ENCODE measurements at places on chromosomes 5 and 9.

GRCh38 chr9:89408628-89409101 is 89.2 kb downstream of the SEMA4D start:
- DNase-seq, result no peak

GRCh38 chr5:67679184-67679841 is 482.7 kb upstream of the CD180 start:
- peak; percentile 8 for DNase-seq

DNA sequence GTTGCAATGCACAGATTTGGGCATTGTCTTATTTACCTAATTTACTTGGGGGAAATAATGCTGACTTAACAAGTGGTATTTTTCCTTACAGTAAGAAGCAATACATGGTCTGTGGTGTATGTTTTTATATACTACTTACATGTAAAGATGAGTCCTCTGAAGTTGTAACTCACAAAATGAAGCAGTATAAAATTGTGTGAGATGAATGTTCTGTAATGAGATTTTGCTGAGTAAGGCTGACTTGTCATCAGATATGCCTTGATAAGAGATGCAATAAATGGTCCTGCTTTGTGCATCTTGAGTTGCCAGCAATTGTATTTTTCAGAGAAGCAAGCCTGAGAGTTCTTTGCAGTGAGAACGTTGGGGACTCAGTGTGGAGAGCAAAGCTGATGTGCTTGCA is 92.2 kb upstream of the GNAQ start:
- DNase-seq, result no peak

GRCh38 chr9:133274236-133275104 is 531 bp downstream of the ABO start:
- no peak for DNase-seq

DNA sequence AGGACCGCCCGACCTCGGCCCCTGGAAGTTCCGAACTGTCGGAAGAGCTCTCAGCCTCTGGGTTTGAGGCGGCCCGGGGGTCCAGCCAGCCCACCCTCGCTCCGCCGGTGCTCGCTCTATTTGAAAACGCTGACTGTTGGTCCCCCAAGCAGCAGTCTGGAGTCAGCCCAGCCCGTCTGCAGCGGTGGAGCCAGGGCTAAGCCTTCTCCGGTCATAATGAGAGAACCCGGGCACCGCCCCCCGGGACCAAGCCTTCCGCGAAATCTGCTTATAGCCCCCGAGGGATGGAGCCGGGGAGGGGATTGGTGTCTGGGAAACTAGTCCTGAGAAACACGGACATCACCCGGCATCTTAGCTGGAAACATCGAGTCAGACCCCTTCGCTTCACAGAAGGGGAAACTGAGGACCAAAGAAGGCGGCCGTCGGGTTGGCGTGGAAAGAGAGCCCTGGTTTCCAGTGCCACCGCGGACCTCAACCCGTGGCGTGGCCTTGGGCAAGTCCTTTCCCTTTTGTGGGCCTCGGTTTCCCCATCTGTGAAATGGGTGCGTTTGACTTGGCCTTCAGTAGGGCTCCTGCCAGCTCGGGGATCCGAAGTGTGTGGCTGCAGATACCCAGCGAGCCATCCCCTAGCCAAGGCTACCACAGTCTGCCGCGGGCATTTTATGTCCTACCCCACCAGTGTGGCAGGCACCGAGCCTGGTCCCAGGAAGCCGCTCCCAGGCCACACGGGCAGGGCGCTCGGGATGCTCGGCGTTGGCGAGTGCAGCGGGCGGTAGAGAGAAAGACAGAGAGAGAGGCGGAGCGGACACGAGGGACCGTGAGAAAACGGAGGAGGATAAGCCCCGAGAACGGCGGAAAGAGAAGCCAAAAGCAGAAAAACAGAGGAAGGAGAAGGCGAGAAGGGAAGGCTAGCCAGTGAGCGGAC is 857 bp downstream of the ADAM19 start:
- DNase-seq, result peak; percentile 31

- no peak for DNase-seq
Measured at GRCh38 chr5:129073111-129073510, 21.4 kb upstream of the ISOC1 start.

GRCh38 chr9:77714077-77714549 is 66.0 kb upstream of the GNA14 start:
- no peak for DNase-seq

GRCh38 chr9:97412626-97413385 is 910 bp downstream of the TDRD7 start:
- DNase-seq, result peak; percentile 47

DNA sequence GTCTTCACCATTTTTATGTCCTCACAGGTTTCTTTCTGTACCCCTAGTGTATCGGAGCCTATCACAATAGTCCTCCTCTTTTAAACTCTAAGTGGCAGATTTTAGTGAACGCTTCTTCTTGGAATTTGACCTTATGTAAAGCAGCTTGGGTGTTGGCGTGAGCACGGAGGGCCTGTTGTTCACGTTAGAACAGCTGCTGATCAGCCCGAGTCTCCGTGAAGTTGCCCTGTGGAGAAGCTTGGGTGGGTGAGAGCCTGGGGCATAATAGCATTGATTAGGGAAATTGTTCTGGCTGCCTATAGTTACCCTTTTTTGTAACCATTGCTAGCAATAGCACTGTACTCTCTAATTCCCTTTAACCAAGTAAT is 167.0 kb upstream of the OTULINL start:
- no peak for DNase-seq

GRCh38 chr5:141982626-141983025 is 13.7 kb downstream of the RNF14 start:
- DNase-seq, result no peak

DNA sequence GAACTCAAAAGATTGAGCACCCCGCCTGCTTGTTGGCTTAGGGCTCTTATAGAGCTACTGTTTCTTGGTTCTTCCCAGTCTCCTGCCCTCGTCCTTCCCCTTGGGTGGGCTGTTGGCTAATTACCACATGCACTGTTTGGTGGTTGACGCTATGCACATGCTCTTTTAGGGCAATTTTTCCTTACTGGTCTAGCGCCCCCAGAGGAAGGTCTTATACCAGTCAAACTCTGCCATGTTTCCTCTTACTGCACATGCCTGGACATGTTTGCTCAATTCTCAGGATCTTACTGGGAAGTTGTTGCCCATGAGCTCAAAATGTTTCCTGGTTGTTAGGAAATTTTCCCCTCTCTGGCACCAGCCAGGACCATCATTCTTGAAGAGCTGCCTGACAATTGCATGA is 101.9 kb downstream of the SLC28A3 start:
- peak; percentile 15 for DNase-seq

- DNase-seq, result no peak
Measured at GRCh38 chr5:175027390-175027789, 303.0 kb downstream of the MSX2 start.

DNA sequence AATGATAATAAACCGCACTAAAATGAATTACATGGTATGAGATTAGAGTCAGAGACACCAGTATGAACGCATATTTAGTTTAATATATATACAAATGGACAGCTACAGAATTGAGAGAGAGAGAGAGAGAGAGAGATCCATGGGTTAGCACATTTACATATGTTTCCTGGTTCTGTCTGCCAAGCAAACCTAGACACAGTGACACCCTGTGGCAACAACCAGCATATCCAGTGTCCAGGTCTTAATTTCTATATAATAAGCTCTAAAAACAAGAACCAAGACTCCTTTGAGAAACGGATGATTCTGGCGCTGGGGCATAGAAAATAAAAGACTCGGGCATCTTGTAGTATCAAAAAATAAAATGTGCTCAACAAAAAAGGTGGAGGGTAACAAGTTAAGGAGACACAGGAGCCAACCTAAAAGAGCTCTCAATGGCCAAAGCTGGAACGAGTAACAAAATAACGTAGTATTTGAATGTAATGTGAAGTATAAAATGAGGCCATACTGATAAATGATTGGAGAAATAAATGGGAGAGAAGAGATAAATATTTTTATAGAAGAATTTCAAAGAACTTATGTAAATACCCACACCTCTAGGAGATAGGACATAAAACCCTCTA is 84.5 kb downstream of the RFX3 start:
- peak; percentile 45 for DNase-seq

DNA sequence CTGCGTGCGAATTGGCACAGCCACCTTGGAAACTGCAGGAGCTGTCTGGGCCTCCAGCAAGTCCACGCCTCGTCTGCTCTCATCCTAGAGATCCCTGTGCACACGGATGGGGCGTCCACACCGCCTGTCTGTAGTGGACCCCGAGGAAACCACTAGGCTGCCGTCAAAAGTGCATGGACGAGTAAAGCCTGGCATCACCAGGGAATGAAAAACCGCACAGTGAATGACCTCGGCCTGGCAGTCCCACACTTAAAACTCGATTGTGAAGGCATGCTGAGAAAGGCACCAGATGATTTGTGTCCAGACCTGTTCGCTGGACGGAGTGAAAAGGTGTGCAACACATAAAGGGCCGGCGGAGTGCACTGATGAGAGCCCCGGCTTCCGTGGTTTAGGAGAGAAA is 50.8 kb downstream of the MRPL36 start:
- DNase-seq, result no peak

DNA sequence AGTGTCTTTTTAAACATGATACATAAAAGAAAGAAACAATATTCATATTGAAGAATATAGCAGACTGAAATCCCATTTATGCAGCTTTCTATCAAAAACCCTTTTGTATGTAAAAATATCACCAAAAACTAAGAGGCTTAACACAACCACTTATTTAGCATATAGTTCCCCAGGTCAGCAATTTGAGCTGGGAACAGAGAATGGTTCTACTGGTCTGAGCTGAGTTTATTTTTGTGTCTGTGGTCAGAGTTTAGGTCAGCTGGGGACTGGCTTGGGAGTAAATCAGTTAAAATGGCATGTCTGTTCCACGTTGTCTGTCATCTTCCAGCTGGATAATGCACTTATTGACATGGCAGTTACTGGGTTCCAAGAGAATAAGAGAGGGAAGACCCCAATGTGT is 165.0 kb downstream of the TMEM232 start:
- no peak for DNase-seq

DNA sequence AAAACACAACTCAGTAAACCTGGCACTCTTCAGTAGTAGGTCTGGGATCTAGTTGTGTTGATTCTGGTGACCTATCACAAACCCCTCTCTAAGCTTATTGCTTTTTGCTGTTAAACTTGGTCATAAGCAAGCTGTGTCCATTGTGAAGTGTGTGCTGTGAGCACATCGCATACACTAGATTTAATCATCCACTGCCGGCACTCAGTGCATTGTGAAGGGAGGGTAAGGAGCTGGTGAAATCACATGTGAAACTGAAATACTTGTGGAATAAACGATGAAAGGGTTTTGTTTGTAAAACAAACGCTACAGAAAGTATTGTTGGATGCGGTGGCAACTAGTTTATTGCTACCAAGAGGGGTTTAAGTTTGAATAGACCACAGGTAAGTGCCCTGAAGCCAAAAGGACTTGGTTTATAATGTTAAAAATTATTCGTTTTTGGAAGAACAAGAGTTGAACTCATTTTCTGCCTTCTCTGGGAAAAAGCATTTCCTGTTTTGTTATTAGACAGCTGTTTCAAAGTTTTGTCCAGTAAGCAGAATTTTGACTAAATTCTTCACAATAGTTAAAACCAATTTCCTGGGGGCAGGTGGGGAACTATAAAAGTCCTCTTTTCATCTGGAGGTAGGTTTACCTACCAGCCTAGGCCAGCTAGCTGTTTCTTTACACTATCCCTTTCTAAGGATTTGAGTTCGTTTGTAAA is 24.6 kb downstream of the TJP2 start:
- DNase-seq, result no peak

GRCh38 chr5:168413062-168413461 is 73.2 kb upstream of the RARS1 start:
- no peak for DNase-seq

DNA sequence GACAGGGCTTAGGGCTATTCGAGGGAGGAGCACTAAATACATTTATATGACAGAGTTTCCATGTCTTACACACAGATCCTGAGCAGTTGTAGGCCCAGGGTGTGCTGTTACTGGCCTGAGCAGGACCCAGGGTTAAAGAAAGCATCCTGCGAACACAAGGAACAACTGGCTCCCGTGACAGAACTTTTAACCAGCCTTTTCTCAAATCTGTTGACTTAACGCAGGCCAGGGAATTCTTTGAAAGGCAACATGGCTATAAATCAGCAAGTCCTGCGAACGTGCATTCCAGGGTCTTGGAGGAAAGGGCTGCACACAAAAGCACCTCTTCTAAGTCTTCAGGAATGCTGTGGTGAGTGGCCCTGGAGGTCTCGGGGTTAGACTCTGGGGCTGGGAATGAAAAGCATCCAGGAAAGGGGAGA is 45.2 kb upstream of the ANKRD55 start:
- no peak for DNase-seq

- DNase-seq, result no peak
Measured at GRCh38 chr9:125908136-125908535, 161.0 kb downstream of the PBX3 start.

DNA sequence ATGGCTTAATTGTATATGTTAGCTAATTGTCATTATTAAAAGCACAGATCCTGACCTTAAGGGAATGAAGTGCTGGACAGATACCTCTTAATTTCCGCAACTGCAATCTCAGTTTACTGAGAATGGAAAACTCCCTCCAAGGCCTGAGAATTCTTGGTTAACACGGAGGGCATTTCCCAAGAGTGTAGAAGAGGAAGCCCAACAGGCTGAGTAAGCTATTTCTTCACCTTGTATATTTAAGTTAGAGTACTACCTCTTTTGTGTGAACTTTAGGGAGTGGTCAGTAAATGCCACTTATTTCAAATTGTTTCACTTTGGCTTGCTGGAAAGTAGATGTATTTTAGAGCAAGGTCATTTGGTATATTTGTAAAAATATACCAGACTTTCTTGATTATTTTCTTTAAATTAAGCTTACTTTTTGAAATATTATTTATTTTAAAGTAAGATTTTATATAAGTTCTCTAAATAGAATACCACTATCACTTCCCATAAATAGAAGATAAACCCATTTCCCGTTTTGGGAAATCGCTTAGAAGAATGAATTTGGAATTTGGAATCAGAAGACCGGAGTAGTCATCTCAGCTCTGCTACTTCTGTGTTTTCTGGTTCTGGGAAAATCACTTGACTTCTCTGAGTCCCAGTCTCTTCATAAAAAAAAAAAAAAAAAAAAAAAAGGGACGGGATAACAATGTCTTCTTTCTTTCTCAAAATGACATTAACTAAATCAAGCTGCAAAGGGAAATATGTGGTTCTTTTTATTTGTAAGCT is 26.0 kb upstream of the C9orf72 start:
- DNase-seq, result no peak

DNA sequence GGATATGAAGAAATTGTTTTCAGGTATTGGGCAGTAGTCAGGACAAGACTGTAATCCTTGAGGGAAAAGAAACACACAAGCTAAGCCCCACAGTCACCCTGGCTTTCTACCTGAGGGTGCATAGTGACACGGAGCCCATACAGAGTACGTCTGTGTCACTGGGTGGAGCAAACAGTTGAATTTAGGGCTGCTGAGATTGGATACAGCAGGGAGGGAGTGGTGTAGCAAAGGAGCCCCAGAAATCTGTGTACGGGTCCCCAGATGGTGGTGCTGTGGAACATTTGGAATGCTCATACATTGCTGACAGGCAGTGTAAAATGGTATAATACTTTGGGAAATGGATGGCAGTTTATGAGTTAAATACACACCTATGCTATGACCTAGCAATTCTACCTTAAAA is 5.1 kb downstream of the TRMT10B start:
- DNase-seq, result no peak

DNA sequence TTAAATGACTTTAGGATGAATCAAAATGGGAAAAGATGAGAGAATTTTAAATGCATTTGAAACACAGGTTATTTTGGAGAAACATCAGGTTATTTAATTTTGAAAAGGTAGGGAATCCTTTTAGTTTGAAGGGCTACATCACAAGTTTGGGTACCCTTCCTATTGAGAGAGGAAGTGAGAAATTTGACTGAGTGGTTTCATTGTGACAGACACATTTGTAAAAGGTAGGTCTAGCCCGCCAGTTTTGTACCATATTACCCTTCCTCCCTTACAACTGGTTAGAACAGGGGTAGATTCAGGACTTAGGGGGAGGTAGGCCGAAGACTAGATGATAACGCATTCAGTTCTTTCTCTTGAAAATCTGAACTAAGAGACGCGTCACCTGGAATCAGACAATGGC is 464.2 kb downstream of the EBF1 start:
- no peak for DNase-seq

All from RPMI8226 (cell line).